ENCODE measurements at places on chromosomes 7 and 10. TPM values are rescaled to one million over a fixed set of nuclear protein-coding genes. Genes with fewer than 3 reads are reported as not detected.

Gene ZNF503
- 1.4 TPM for total RNA-seq

Gene OR6V1
- total RNA-seq: not detected

Gene EFCAB10
- total RNA-seq: not detected

- DNase-seq: no peak
These were observed 102.8 kb downstream of the PLPP4 start for GRCh38 chr10:120559800-120560199.

GRCh38 chr7:113414401-113415035, 296.2 kb upstream of the SMIM30 start:
- no peak for DNase-seq

- DNase-seq: no peak
These were observed 7.0 kb upstream of the MUC17 start for GRCh38 chr7:101012931-101013330.

GRCh38 chr10:22655312-22655981, 58.9 kb downstream of the PIP4K2A start:
- DNase-seq: peak; percentile 56

DNA sequence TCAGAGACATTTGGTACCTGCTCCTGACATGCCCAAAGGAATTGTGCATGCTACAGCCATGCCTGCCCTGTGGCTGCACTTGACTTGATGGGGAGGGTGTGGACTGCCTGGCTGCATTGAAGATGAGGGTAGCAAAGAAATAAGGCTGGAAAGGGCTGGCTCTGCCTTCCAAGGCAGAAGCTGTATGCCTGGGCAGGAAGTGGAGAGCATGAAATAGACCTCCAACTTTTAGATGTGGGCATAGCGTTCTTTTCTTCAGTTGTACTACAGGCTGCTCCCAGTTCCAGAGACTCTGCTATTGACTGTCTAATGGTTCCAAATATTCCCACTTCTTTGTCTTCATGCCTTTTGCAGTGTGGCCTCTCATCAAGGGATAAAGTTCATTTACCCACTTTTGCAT, 3.0 kb downstream of the C10orf120 start:
- DNase-seq: no peak

- no peak for DNase-seq
These were observed 10.5 kb downstream of the ADAM22 start for GRCh38 chr7:87944547-87944946.

- DNase-seq: no peak
These were observed 57.3 kb downstream of the CSGALNACT2 start for GRCh38 chr10:43195557-43195956.

DNA sequence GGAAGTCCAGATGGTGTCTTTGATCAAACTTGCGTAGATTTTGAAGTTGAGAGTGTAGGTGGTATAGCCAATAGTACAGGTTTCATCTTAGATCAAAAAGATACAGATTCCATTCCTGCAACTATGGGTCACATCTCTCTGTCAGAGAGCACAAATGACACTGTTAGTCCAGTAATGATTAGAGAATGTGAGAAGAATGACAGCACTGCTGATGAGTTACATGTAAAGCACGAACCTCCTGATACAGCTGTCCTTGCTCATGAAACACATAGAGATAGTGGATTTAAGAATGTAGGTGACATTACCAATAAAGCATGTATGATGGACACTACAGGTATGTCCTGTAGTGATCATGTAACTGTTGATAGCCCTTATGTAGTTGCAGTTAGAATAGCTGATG, 59.1 kb downstream of the LOXL4 start:
- no peak for DNase-seq

DNA sequence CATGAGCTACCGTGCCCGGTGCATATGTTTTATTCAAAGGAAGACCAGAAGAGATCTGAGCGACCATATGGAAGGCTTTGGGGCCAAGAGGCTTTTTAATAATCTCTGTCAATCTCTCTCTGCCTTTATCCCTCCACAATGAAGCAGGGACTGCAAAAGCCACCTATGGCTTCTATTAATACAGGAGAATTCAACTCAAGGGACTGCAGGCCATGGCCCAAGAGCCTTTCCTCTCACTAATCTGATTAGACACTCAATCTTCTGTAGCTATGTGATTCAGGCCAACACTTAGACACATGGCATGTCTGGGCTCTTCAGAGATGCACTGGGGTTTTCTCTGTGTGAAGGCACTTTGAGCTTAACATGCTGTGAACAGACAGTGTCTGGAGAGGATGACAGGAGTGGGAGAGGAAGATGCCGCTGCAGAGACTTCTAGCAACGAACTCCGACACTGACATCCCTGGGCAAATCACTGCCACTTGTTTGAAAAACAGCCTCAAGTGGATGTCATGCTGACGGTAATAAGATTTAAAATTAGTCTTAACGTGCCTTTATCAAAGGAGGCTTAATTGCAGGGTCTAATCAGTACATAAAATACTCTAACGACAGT, 114.4 kb upstream of the AOAH start:
- DNase-seq: no peak

DNA sequence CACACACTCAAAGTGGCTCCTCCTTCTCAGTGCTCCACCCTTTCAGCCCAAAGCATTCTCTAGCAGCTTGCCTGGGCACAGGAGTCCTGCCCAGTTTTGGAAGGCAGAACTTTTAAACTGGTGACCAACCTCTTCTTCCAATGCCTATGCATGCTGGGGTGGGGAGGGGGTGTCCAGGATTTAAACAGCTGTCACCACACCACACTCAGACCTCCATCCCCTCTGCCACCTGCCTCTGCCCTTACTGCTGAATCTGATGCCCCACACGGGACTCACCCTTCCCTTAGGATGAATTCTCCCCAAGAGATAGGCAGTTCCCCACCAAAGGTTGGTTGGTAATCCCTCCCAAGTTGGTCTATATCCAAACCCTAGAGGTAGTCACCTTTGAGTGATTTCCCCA, 50.2 kb downstream of the FRMPD2 start:
- no peak for DNase-seq

Measured in dermis microvascular lymphatic vessel endothelial cell (primary cell).